ENCODE measurements at places on chromosomes 13 and 19. TPM values are rescaled to one million over a fixed set of nuclear protein-coding genes. Genes with fewer than 3 reads are reported as not detected.

Gene COL4A2
- total RNA-seq, result 1,035 TPM

Gene CEACAM7
- total RNA-seq, result not detected

Gene ZNF835
- total RNA-seq, result under 0.01 TPM

Gene GIPR
- total RNA-seq, result 0.15 TPM

Gene PRSS57
- total RNA-seq, result not detected

Gene ACTL9
- total RNA-seq, result not detected

Gene LILRB4
- total RNA-seq, result not detected

Gene GJB2
- total RNA-seq, result not detected

Gene IFI30
- not detected for total RNA-seq

Gene PSG2
- not detected for total RNA-seq

Gene TINCR
- total RNA-seq, result not detected

Gene CRX
- not detected for total RNA-seq

Gene TNNI3
- not detected for total RNA-seq

Gene ZNF99
- total RNA-seq, result not detected

Gene B3GNT8
- 4.4 TPM for total RNA-seq

Gene LCP1
- total RNA-seq, result not detected

Gene LIM2
- total RNA-seq, result not detected

Gene ZNF221
- total RNA-seq, result 10.6 TPM

Gene MEF2B
- 0.32 TPM for total RNA-seq

Gene CGB1
- not detected for total RNA-seq

Gene PROZ
- total RNA-seq, result not detected

Gene DCLK1
- 3.2 TPM for total RNA-seq

Gene ADAT3
- 2.7 TPM for total RNA-seq

Gene ZNF823
- total RNA-seq, result 8.8 TPM

Gene CNN1
- total RNA-seq, result 2.0 TPM

Gene VSTM1
- not detected for total RNA-seq

Gene MOB3A
- 13.0 TPM for total RNA-seq

Gene AMH
- 0.97 TPM for total RNA-seq

Gene ZNF418
- total RNA-seq, result 2.1 TPM

Gene RNF225
- not detected for total RNA-seq

Gene CLEC17A
- total RNA-seq, result under 0.01 TPM

Gene OR7C1
- total RNA-seq, result not detected

Gene DACT3
- 0.15 TPM for total RNA-seq

Gene TRAPPC5
- total RNA-seq, result 77.8 TPM

Gene LINGO3
- not detected for total RNA-seq

Gene TNFSF9
- 0.30 TPM for total RNA-seq

Gene NALCN
- total RNA-seq, result 10.5 TPM

Gene SHISA2
- 14.6 TPM for total RNA-seq

Gene CD33
- not detected for total RNA-seq

Gene PLK5
- total RNA-seq, result not detected

All from epithelial cell of umbilical artery (primary cell).